Activated CD4-positive, CD25-positive, alpha-beta regulatory T cell treated with anti-CD3 and anti-CD28 coated beads, Interleukin-2, amount 50 U/mL, for 16 hours (primary cell): ENCODE measurements at places on chromosomes 11 and 22.

- no peak for DNase-seq
These were observed 19.6 kb downstream of the CD5 start for GRCh38 chr11:61121917-61122316.

DNA sequence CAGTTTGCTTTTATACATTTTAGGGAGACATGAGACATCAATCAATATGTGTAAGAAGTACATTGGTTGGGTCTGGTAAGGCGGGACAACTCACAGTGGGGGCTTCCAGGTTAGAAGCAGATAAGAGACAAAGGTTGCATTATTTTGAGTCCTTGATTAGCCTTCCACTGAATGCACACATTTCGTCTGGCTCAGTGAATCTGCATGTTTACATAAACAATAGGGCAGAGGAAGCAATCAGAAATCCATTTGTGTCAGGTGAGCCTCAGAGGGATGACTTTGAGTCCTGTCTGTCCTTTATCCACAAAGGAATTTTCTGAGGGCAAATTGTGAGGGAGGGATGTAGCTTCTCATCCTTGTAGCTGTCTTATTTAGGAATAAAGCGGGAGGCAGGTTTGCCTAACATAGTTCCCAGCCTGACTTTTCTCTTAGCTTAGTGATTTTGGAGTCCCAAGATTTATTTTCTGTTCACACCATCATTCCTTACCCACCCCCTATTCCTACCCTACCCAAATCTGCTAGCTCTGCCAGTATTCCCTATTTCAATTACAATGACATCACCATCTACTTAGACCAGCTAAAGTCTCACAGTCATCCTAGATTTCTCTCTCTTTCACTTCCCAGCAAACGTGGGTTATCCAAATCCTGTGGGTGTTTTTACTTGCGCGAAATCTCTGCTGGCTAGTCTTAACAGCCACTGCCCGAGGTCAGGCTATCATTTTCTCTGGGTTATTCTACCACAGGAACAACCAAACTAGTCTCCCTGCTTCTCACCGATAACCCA lies 2.9 kb downstream of the SC5D start:
- no peak for DNase-seq

GRCh38 chr11:85960678-85961077 lies 105.5 kb downstream of the CCDC83 start:
- no peak for DNase-seq

- peak; percentile 10 for DNase-seq
These were observed 14.8 kb downstream of the EXT2 start for GRCh38 chr11:44110231-44110679.

DNA sequence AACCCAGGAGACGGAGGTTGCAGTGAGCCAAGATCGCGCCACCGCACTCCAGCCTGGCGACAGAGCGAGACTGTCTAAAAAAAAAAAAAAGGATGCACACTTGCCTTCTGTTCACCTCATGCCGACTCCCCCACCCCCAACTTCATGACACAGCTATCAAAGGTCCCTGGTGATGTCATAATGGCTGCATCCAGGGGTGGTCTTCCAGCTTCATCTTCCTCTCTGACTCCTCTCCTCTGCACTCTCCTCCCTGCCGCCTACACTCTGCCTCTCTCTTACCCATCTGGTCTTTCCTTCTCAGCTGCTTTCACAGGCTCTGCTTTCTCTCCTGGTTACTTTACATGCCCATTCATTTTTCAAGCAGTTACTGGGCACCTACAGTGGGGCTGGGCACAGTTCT lies 16.4 kb upstream of the KDM2A start:
- DNase-seq = no peak

DNA sequence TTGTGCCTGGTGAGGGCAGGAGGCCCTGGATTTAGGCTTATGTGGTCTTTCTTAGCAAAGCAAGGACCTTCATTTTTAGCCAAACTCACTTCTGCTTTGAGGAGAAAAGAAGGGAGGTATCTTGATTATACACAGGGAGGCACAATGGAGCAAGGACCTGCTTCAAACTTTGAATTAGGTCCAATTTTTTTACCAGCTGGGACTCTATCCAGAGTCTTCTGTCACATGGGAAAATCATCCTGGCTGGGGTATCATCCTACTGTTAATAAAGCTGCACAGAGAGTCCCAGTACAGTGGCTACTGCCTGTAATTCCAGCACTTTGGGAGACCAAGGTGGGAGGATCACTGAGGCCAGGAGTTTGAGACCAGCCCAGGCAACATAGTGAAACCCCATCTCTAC lies 87.8 kb downstream of the CWC15 start:
- DNase-seq = no peak

DNA sequence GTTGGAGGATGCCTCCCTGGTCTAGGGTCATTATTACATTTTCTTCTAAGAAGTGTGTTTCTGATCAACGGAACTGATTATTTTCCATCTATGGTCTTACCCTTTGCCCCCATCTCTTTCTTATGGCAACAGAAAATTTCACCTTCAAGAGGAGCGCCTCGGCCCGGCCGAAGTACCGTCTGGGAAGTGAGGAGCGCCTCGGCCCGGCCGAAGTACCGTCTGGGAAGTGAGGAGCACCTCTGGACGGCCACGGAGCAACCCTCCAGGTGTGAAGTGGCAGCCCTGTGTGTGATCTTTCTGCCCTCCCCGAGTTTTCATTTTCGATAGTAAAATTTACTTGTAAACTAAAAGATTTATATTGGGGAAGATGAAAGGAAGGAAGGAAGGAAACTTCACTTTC lies 3.1 kb upstream of the APOBEC3C start:
- DNase-seq = no peak

DNA sequence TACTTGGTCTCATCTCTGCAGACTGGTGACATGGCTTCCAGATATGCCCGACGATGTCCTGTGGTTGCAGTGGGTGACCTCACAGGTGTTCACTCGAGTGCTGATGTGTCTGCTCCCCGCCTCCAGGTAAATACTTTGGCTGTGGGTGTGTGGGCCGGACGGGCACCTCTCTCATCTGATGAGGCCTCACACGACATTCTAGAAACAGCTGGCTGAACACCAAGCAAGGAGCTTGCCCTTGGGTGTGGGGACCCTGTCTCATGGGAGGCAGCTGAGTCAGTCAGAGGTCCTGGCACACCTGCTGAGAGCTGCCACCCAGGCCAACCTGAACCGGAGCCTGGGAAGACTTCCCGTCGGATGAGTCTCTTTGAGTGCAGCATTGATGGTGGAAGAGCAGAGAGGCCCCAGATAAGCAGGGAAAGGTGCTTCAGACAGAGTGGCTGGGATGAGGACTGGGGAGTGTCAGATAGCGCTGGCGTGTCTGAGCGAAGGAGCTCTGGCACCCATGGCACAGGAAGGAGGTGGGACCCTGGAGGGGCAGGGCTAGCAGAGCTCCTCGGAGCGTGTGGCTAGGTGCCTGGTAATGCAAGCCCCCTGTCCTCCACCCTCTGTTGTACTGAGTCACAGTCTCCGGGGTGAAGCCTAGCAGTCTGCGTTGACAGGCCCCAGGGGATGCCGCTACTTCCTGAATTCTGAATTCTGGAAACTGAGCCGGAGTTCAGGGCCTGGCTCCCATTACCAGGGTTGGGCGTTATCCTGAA lies 10.4 kb upstream of the SAMM50 start:
- DNase-seq = no peak

- no peak for DNase-seq
These were observed 93.8 kb upstream of the BLID start for GRCh38 chr11:122209619-122210366.

DNA sequence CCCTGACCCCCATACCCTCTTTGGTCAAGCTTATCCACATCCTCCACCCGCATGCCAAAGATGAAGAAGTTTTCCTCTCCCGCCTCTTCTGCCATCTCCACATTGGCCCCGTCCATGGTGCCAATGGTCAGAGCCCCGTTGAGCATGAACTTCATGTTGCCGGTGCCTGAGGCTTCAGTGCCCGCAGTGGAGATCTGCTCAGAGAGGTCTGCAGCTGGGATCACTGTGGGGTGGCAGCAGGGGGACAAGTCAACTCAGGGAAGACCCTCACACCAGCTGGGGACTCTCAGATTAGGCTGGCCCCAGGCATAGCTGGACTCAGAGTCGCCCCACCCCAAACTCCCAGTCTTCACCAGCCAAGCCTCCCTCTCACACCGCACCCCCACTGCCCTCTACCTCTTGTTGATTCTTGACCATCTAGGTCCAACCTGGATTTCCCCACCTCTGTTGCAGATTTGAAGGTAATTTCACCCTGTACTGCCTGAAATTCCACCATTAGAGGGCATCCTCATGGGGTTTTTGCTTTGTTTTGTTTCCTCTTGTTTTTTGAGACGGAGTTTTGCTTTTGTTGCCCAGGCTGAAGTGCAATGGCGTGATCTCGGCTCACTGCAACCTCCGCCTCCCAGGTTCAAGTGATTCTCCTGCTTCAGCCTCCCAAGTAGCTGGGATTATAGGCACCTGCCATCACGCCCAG lies 6.6 kb upstream of the RASGRP2 start:
- no peak for DNase-seq

- DNase-seq = no peak
These were observed 27.2 kb downstream of the PHLDB1 start for GRCh38 chr11:118634431-118635236.

DNA sequence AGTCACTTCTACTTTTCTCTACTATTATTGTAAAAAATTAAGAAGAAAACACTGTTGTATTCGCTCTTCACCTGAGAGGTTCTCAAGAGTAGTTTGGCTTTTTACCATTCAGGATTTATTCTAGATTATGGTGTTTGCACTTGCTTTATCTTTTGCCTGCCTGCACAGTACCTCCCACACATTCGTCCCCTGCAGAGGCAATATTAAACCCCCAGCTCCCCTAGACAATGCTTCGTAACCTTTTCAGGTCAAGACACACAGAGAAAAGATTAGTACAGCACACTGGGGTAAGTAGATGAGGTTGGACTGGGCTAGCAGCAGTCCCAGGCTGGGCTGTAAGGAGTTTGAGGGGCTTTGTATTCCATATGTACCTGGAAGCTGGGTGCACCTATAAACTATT lies 62.4 kb downstream of the TNRC6B start:
- DNase-seq = no peak

- no peak for DNase-seq
These were observed 41.6 kb downstream of the C11orf71 start for GRCh38 chr11:114358716-114359115.

- no peak for DNase-seq
These were observed 6.4 kb upstream of the GTSE1 start for GRCh38 chr22:46290121-46290842.

DNA sequence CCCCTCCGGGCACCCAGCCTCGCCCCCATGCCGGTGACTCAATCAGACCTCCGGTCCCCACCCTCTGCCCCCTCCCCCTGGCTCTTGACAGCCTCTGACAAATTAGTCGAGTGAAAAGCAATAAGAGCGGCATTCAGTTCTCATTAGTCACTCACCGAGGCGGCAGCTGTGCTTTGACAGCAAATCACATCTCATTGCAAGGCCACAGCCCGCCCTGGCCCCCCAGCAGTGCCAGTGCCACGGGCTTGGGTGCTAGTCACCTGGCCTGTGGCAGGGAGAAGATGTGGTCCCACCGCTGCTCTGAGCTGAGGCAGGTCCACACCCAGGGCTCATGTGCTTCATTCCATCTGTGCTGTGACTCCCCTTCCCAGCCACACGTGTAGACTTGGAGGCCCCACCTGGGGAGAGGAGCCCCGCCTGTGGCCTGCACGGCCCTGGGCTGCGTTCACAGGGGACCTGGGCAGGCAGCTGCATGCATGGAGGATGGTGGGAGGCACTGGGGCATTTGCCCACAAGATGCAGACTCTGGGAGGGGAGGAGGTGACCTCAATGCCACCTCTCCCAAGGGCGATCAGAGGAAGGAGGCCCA lies 7.4 kb upstream of the TH start:
- DNase-seq = no peak

- DNase-seq = no peak
These were observed 27.2 kb upstream of the KCNJ11 start for GRCh38 chr11:17415523-17416104.

DNA sequence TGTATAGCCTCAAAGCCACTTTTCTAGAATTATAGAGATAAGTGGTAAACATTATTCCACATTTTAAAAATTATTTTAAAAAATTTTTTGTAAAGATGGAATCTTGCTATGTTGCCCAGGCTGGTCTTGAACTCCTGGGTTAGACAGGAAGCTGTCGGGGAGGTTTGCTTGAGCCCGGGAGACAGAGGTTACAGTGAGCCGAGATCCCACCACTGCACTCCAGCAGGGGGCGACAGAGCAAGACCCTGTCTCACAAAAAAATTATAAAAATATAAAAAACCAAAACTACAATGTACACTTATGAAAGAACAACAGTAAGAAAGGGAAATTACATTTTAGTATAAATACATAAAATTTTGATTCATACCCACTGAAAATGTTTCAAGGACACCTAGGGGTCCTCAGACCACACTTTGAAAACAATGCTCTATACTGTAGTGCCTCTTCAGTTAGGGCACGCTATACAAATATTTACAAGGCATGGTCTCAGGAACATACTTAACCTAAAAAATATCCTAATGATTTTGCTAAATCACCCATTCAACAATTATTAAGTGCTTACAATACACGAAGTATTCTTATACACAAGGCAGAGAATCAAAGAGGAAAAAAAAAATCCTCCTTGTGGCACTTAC lies 111.2 kb downstream of the MRTFA start:
- DNase-seq = peak; percentile 33

GRCh38 chr11:100442017-100442416 lies 245.1 kb upstream of the ARHGAP42 start:
- DNase-seq = no peak

DNA sequence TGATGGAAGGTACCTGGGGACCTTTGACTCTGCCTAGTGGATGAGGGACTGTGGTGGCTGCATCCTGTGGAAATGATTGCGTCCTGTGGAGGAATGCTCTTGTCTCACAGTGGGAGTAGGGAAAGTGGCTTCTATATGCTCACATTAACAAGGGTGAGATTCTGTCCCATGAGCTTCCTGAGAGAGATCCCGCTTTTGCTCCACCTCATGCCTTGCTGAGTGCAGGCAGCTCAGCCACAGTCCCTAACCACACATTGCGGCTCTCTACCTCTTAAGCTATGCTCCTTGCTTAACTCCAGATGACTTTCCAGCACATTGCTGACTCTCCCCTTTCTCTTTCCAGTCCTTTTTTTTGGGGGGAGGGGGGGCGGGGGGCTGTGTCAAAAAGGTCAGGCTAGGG lies 45.0 kb downstream of the TEAD1 start:
- no peak for DNase-seq

DNA sequence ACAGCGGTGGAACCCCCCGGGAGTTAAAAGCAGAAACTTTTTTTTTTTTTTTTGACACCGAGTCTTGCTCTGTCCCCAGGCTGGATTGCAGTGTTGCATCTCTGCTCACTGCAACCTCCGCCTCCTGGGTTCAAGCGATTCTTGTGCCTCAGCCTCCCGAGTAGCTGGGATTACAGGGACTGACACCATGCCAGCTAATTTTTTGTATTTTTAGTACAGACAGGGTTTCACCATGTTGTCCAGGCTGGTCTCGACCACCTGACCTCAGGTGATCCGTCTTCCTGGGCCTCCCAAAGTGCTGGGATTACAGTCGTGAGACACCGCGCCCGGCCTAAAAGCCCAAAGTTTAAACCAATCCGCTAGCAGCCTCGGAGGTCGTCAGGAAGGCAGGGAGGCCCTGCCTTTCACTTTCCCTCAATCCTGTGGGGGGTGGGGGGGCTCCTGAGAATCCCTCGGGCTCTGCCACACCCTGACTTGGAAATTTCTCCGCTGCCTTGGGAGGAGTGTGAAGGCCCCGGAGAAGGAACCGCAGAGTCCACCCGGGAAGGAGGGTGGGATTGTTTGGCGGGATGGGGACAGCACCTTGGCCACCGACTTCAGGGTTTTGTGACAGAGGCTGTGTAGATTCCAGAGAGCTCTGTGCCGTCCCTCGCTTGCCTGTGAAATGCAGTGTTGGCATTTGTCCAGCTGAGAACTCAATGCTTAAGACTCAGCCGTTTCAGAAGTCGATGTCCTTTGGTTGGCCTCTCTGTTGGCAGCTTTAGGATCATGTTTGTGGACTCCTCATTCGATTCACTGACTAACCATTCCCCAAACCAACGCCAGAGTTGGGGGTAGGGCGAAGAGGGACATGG lies 1.0 kb downstream of the ARHGAP8 start:
- no peak for DNase-seq
